Mesendoderm (in vitro differentiated cells): ENCODE measurements at places on chromosomes 1 and 21.
A peak's percentile ranks its signal among the peaks of the same experiment; 100 is the strongest.

GRCh38 chr1:147091801-147092200, 80.5 kb downstream of the PRKAB2 start:
- no peak for DNase-seq

- no peak for DNase-seq
Measured at GRCh38 chr1:228208831-228209551, 1.1 kb downstream of the OBSCN start.

DNA sequence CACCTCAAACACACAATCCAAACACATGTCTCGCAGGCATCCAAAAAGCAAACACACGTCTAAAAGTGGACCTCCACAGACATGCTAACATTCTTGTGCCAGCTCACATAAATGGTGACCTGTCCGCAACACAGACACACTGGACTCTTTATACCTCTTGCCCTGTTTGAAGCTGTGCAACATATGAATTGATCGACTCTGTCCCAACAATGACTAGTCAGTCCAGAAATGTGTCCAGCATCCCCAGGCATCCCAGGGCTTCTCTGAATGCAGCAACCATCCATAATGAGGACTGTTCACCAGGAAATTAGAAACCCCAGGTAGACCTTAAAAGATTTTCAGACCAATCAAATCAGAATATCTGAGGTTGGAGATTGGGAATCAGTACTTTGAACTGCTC, 3.2 kb downstream of the DDR2 start:
- no peak for DNase-seq

DNA sequence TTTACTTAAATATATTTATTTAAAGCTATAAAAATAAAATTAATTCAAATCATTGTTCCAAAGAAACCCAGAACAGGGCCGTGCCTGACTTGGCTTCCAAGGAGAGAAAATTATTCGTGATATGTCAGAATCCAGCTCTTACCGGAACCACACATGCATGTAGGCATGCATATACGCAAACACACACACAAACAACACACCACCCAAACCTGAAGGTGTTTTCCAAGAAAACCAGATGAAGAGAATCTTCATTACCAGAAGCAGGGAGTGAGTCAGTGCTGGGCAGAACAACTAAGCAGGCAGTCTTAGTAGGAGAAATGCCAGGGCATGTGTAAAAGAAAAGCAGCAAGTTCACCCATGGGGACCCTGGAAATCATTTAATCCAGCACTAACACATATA, 432.0 kb upstream of the BEND5 start:
- no peak for DNase-seq

GRCh38 chr1:114037631-114037890, 58.3 kb downstream of the OLFML3 start:
- no peak for DNase-seq

DNA sequence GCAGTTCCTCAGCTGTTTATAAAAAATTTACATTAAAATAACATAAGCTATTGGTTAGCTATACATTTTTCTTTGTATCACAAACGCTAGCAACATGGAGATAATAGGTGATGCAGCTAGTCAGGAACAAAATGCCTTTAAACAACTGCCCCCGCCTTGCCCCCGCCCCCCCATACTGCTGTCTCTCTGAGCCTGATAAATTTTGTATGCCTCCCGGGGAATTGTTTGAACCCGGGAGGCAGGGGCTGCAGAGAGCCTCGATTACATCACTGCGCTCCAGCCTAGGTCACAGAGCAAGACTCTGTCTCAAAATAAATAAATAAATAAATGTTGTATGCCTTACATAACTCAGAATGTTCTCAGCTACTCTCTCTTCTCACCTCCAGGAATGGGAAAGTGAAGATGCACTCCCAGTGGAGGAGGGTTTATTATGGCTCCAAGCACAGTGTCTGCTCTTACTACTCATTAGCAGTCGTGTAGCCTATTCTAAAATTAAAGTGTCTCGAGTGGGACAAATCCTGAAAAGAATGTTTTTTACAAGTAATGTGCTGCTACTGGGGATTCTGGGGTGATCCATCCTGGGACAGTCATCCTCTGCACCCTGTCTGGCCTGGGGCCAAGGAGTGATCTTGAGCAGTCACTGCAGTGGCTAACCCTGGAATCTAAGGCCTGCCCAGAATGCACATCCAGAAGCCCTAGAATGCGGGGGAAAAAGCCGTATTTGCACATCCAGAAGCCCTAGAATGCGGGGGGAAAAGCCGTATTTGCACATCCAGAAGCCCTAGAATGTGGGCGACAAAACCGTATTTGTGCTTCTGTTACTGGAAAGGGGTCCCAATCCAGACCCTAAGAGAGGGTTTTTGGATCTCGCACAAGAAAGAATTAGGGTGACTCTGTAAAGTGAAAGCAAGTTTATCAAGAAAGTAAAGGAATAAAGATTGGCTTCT, 39.4 kb upstream of the ZNF496 start:
- no peak for DNase-seq

GRCh38 chr1:10958614-10959013, 53.8 kb upstream of the TARDBP start:
- DNase-seq = peak; percentile 52

DNA sequence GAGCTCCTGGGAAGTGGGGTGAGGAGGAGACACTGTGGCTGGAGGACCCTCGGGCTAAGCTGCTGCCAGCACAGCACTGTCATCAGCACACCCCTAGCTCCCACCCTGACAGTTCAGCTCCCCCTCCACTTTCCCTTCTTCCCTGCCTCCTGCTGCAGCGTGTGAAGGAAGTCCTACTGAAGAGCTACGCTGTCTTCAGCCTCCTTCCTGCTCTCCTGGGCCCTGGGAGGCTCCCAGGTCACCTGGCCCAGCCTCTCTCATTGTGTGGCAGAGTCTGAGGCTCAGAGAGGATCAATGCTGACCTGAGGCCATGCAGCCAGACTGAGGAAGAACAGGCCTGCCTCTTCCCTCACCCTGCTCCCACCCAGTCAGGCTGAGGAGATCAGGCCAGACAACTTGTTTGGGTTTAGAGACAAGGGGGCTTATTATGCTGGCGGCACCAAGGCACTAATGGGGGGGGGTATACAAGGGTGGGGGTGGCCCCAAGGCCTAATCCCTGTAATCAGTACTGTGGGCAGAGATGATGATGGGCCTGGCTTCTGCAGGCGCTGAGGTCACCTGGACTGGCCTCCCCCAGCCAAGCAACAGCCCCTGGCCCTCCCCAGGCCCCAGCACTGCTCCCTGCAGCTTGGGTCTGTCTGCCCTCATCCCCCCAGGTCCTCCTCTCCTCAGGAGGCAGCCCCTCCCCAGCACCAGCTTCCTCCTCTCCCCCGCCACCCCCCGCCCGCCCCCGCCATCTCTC, 9.1 kb downstream of the NES start:
- DNase-seq = peak; percentile 95

DNA sequence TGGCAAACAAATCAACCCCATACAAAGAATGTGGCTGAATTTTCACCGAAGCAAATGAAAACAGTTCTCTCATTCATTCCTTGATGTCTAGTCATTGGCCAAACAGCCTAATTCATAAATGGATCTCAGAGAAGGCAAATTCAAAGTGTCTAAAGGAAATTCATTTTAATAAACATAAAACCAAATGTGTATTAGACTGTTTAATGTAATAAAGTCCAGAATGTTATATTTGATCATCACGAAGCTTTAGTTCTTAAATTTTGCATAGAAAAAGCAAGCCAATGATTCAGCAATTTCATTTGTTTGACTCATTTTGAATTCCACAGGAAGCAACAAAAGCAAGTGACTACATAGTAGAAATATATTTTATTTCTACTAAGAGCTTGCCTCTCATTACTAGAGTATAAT, 379.2 kb upstream of the ADAMTS5 start:
- DNase-seq = no peak

DNA sequence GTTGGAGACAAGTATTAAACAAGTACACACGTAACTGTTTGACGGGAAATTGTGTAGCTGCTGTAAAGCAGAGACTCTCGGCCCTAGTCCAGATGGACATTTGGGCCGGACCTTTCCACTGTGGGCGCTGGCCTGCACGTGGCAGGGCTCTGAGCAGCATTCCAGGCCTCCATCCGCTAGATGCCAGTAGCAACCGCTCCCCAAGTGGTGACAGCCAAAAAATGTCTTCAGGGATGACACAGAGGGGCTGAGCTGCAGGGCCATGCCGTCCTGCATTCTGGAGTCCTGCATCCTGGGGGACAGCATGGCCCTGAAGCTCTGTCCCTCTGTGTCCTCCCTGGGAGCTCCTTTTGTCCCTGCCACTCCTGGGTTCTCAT, 24.8 kb downstream of the A3GALT2 start:
- no peak for DNase-seq

DNA sequence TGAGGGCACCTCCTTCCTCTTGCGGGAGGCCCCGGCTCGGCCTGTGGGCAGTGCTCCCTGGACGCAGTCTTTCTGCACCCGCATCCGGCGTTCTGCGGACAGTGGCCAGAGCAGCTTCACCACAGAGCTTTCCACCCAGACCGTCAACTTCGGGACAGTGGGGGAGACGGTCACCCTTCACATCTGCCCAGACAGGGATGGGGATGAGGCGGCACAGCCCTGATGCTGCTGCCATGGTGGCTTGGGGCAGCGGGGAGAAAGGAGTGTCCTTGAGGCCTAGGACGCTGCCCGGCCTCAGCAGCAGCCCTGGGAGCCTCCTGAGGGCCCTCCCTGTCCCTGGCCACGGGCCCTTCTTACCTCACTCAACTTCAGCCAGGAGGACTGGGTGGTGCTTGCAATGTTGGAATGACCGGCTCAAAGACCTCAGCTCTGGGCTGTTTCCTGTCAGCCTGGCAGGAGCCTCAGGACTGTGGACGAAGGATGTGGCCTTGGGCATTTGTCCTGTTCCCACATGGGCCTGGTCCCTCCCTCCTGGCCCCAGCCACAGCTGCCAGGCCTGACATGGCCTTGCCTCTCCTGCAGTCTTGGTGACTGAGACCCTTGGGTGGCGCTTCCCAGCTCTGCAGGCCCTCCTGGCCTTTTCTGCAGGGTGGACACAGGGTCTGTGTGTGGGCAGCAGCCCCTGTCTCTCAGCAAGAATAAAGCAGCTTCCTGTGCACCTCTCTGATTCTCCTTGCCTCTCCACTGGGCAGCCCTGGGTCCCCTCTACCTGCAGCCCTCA, 45.9 kb downstream of the TRIM11 start:
- DNase-seq = no peak

DNA sequence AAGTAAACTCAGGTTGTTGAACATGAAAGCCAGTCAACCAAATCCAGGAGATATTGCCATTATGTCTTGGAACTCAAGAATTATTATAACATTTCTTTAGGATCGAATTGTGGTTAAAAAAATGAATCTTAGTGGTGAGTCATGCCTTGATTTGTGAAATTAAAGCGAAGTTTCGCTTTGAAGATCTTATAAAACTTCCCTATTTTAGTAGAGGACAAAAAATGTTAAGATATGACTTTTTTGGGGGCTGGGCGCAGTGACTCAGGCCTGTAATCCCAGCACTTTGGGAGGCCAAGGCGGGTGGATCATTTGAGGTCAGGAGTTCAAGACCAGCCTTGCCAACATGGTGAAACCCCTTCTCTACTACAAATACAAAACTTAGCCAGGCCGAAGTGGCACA, 39.5 kb upstream of the PTBP2 start:
- no peak for DNase-seq

DNA sequence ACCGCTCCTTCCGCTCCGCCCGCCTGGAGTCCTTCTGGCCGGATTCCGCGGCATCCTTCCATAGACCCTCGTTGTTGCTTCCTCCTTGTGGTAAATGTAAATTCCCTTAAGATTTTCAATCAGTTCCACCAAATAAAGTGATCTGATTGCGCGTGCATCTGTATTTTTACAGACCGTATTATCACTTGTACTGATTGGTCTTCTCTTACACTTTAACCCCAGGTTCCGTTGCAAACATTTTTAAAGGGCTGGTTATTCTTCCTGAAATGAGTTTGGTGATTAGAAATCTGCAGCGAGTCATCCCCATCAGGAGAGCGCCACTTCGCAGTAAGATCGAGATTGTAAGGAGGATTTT, 483 bp downstream of the YBEY start:
- no peak for DNase-seq

DNA sequence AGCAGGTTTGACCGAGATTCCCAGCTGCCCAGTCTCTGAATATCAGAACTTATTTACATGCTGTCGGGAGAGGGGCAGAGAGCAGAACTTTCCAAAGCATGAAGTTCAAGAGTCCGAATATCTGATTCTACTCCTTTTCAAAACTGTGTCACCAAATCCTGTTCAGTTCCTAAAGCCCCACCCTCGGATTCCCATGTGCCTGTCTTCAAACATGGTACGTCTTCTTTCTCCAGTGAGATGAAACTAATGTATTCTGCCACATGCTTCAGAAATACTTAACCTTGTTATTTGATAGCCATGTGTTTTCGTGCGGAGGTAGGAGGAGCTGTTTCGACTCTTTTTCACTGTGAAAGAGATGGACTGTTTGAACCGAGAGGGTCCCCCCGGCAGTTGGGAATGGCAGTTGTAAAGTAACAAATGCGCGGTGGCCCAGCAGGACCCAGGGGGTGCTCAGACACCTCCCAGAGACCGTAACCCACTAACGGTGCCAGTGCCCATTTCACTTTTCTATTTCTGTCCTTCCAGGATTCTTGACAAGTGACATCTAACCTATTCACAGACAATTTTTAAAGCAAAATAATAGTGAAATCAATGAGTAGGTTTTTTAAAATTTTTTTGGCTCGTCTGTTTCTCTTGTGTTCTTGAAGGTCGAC, 67.2 kb downstream of the ZBTB18 start:
- DNase-seq = no peak

DNA sequence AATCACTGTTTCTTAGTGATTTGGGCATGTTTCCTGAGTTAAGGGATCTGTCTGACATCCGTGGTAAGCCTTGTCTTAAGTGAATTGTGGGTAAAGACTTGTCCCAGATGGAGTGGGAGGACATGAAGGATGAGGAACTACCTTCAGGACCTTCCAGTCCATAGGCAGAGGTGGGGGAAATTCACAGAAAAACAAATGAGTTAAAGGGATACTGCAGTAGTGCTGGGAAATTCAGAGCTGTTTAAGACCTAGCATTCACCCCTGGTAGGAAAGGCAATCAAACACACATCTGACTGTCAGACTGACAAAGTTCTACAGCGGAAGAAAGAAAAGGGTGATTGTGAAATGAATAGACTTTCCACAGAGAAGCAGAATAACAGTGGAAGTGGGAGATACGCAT, 3.0 kb downstream of the GNAT2 start:
- no peak for DNase-seq

DNA sequence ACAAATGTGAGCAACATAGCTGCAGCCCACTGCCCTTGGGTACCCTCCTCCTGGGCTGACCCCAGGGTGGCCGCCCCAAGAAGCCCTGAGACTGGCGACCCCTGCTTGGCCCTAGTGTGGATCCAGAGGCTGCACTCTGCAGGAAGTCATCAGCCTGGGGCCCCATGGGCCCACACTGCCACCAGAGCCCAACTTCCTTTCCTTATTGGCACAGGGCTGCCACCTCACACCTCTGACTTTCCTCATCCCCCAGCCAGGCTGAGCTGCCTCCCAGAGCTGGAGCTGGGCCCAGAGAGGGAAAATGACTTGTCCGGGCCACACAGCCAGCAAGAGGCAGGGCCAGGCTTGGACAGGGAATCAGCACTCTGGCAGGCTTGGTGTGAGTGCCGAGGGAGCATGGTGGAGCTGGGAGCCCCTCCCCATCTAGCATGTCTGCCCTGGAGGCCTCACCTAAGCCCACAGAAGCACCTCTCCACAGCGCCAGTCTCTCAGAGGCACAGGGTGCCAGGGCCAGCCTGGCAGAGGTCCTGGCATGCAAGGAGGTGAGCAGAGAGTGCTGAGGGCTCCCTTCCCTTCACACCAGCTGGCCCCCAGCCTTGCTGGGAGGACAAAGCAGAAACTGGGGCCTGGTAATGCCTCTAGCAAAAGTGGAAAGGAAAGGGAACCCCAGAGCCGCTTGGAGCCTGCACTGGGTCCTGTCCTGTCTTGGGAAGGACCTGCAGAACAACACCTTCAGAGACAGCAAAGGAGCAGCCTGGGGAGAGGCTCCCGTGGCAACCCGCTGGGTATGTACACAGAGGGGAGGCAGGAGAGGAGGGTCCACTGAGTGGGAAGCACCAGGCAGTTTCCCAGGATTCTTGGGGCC, 3.2 kb downstream of the RAP1GAP start:
- DNase-seq = no peak
